Fibroblast of lung (primary cell): ENCODE measurements at places on chromosomes 11 and 22. TPM values are rescaled to one million over a fixed set of nuclear protein-coding genes. Genes with fewer than 3 reads are reported as not detected.

GRCh38 chr22:19291218-19291579, 320 bp downstream of the CLTCL1 start:
- DNase-seq = no peak

- DNase-seq = peak; percentile 98
Observed at GRCh38 chr11:75499423-75500190, 26.1 kb downstream of the GDPD5 start.

The TOP3B gene
- total RNA-seq = 16.5 and 18.2 TPM in 2 replicates

The SCUBE1 gene
- total RNA-seq = 0.17 and 0.51 TPM in 2 replicates

The ANGPTL5 gene
- total RNA-seq = 0.17 and 0.77 TPM in 2 replicates
